CD8-positive, alpha-beta memory T cell (primary cell): ENCODE measurements at places on chromosomes 6 and 20. TPM values are rescaled to one million over a fixed set of nuclear protein-coding genes. Genes with fewer than 3 reads are reported as not detected.

UBE3D gene
- polyA plus RNA-seq, result 3.9 TPM

TRIM10 gene
- polyA plus RNA-seq, result not detected

TNFRSF6B gene
- polyA plus RNA-seq, result 0.22 TPM

NRSN1 gene
- not detected for polyA plus RNA-seq

PRDM13 gene
- 0.14 TPM for polyA plus RNA-seq

IFT52 gene
- polyA plus RNA-seq, result 31.6 TPM

SNAI1 gene
- 0.60 TPM for polyA plus RNA-seq

- peaks cover 39% of the 10 kb centered on the region for H3K36me3 ChIP-seq
- peaks cover 84% of the 10 kb centered on the region for H3K4me1 ChIP-seq
- H3K27ac ChIP-seq, result peak overlapping the region; percentile 68
- peak overlapping the region; percentile 61 for H3K4me3 ChIP-seq
- DNase-seq, result no peak
- no peaks in the 10 kb centered on the region for H3K27me3 ChIP-seq
These were observed 13.9 kb downstream of the ZNF217 start for GRCh38 chr20:53579581-53580375.

- no peak overlapping the region for H3K27ac ChIP-seq
- peaks cover 10% of the 10 kb centered on the region for H3K36me3 ChIP-seq
- H3K27me3 ChIP-seq, result no peaks in the 10 kb centered on the region
- H3K4me1 ChIP-seq, result no peaks in the 10 kb centered on the region
These were observed 65.8 kb downstream of the SHPRH start for GRCh38 chr6:145898376-145898775.

- H3K27ac ChIP-seq, result no peak overlapping the region
- H3K4me3 ChIP-seq, result no peak overlapping the region
- DNase-seq, result no peak
- H3K27me3 ChIP-seq, result no peaks in the 10 kb centered on the region
These were observed 32.9 kb upstream of the SLC22A3 start for GRCh38 chr6:160315310-160315709.

DNA sequence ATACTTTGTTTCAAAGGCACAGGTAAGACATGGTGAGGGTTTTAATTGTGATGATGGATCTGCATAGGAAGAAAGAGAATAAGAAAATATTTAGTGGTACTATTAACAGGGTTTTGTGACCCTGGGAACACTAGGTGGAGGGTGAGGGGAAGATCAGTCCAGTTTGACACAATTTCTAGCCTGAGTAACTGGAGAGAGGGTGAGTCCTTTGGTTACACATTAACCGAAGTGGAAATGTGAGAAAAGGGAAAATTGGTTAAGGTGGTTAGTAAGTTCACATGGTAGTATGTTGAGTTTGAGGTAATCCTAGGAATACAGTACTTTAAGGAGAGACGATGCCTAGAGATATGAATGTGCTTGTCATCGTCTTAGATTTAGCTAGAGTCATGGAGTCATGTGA, 54.8 kb upstream of the POU3F2 start:
- H3K36me3 ChIP-seq, result no peaks in the 10 kb centered on the region
- H3K4me3 ChIP-seq, result no peak overlapping the region
- H3K27me3 ChIP-seq, result no peaks in the 10 kb centered on the region
- DNase-seq, result no peak

DNA sequence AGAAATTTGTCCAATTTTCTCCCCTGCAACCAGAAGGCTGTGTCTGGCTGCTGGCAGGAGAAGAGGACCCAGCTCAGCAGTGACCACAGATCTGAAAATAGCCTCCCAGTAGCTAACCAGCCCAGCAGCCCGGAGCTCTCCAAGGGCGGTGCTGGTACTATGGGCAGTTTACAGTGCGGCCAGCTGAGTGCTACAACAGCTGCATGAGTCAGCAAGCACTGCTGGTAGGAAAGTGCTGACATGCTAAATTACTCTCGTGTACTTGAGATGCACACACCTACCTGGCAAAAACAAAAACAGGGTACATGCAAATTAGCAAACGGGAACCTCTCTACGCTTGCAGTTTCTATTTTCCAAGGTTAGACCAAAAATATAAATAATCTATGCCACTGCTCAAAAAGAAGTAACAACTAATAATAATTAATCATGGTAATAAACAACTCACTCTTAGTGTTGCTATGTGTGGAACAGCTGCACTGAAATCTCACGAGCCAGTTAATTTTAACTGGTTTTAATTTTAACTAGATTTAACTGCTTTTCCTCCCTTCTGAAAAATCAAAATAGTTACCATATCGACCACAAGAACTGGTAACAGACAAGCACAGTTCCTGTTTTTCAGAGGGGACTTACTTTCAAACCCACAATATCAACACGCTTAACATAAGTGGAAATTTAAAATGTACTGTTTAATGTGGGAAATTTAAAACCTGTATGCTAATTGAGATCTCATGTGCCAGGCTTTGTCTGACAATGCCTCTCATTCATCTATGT, 10.8 kb downstream of the BACH2 start:
- H3K4me3 ChIP-seq, result peak overlapping the region; percentile 59
- DNase-seq, result peak; percentile 59
- peaks cover 71% of the 10 kb centered on the region for H3K4me1 ChIP-seq
- no peak overlapping the region for H3K27ac ChIP-seq
- H3K36me3 ChIP-seq, result no peaks in the 10 kb centered on the region

GRCh38 chr6:168058691-168059551, 20.1 kb downstream of the FRMD1 start:
- no peaks in the 10 kb centered on the region for H3K4me1 ChIP-seq
- H3K27ac ChIP-seq, result no peak overlapping the region
- no peaks in the 10 kb centered on the region for H3K36me3 ChIP-seq

GRCh38 chr6:138970159-138970558, 17.9 kb downstream of the REPS1 start:
- no peak overlapping the region for H3K4me3 ChIP-seq
- H3K27me3 ChIP-seq, result no peaks in the 10 kb centered on the region
- no peaks in the 10 kb centered on the region for H3K36me3 ChIP-seq

DNA sequence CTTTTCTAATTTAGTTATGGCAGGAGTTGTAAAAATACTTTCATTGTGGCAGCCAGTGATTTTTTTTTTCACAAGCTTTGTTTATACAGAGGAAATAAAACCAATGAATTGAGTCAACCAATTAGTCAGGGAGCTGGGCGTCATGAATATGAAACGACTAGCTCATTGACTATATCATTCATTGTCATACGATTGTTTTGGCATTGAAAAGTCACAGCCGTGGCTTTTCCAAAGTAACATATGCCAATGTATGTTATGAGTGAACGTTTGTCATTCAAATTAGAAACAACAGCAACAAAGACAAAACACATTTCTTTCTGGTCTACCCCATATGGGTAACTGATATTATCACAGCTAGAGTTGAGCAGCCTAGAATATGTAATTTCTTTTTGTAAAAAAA, 810.6 kb downstream of the EPHA7 start:
- no peaks in the 10 kb centered on the region for H3K4me1 ChIP-seq
- DNase-seq, result no peak
- no peak overlapping the region for H3K4me3 ChIP-seq
- H3K36me3 ChIP-seq, result no peaks in the 10 kb centered on the region
- H3K27ac ChIP-seq, result no peak overlapping the region

GRCh38 chr6:4435981-4436445, 300.6 kb upstream of the ECI2 start:
- DNase-seq, result no peak
- no peak overlapping the region for H3K4me3 ChIP-seq
- no peak overlapping the region for H3K27ac ChIP-seq
- no peaks in the 10 kb centered on the region for H3K4me1 ChIP-seq
- no peaks in the 10 kb centered on the region for H3K27me3 ChIP-seq

DNA sequence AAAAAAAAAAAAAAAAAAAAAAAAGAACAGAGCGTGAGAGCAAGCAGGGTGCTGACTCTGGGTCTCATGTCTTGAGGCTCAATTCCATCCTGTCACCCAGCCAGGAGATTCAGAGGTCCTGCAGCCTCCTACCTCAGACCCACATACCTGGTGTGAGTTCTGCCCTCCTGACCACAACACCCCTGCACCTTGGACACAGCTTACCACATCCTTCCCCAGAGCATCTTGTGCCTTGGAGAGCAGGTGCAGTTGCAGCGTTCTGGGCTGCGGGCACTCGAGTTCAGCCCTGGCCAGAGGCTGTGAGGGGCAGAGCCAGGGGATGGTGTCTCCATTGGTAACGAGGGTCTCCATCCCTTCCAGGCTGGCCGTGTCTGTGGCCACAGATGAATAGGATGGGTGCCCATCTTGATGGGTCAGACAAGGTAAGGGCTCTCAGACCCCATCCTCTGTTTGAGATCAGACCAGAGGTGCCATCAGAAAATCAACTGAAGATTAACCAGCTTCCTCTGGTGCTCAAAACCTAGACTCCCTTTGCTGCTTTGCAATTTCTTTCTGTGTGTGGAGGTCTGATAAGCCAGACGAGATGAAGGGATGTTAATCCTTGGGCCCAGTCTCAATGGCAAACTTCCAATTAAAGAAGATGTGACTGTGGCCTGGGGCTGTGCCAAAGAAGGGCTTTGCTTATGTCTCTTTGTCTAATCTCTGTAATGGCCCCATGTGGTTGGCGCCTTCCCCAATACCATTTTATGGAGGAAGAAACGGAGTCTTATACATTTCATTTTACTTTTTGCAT, 14.7 kb upstream of the ZNF831 start:
- peaks cover 97% of the 10 kb centered on the region for H3K4me1 ChIP-seq
- H3K27ac ChIP-seq, result peak overlapping the region; percentile 86
- peak; percentile 30 for DNase-seq
- no peaks in the 10 kb centered on the region for H3K36me3 ChIP-seq
- peak overlapping the region; percentile 7 for H3K4me3 ChIP-seq

GRCh38 chr6:127457456-127458064, 1.6 kb downstream of the KIAA0408 start:
- H3K27ac ChIP-seq, result no peak overlapping the region
- no peak overlapping the region for H3K4me3 ChIP-seq
- DNase-seq, result no peak
- no peaks in the 10 kb centered on the region for H3K36me3 ChIP-seq

- no peaks in the 10 kb centered on the region for H3K36me3 ChIP-seq
- DNase-seq, result no peak
- no peaks in the 10 kb centered on the region for H3K4me1 ChIP-seq
- H3K4me3 ChIP-seq, result no peak overlapping the region
These were observed 288.1 kb upstream of the PRDM1 start for GRCh38 chr6:105797983-105798453.

DNA sequence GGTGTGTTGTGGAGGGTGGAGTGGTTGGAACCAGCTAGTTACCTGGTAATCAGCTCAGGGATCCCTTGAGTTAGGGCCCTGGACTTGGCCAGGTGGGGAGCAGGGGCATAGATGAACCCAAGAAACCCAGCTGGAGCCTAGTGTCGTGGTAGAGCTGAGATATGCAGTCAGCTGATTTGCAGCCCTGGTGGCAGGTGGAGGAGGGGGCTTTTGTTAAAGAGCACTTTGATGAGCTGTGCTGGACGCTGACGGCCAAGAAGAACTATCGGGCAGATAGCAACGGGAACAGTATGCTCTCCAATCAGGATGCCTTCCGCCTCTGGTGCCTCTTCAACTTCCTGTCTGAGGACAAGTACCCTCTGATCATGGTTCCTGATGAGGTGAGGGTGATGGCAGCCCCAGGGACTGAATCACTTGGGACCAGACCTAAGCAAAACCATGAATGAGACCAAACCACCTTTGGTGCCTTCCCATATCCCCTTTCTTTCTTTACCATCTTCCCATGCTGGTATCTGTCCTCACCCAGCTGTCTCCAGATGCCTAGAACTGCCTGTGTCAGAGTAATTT, 12.7 kb downstream of the DEF6 start:
- H3K4me3 ChIP-seq, result peak overlapping the region; percentile 56
- H3K4me1 ChIP-seq, result peaks cover 90% of the 10 kb centered on the region
- H3K36me3 ChIP-seq, result peaks cover 18% of the 10 kb centered on the region
- DNase-seq, result peak; percentile 29
- peak overlapping the region; percentile 69 for H3K27ac ChIP-seq
- no peaks in the 10 kb centered on the region for H3K27me3 ChIP-seq

- no peaks in the 10 kb centered on the region for H3K27me3 ChIP-seq
- H3K4me1 ChIP-seq, result no peaks in the 10 kb centered on the region
- H3K36me3 ChIP-seq, result no peaks in the 10 kb centered on the region
- no peak overlapping the region for H3K4me3 ChIP-seq
- no peak for DNase-seq
These were observed 65.4 kb downstream of the CD164 start for GRCh38 chr6:109316909-109317308.

- H3K4me3 ChIP-seq, result no peak overlapping the region
- H3K36me3 ChIP-seq, result no peaks in the 10 kb centered on the region
These were observed 137.1 kb downstream of the PACRG start for GRCh38 chr6:162864911-162865310.
